D341Med (cell line): ENCODE measurements at places on chromosomes 13 and 19.

- no peak for DNase-seq
These were observed 466.4 kb downstream of the KLF12 start for GRCh38 chr13:73667756-73668155.

GRCh38 chr19:1384478-1385110, 887 bp downstream of the NDUFS7 start:
- no peak for DNase-seq

DNA sequence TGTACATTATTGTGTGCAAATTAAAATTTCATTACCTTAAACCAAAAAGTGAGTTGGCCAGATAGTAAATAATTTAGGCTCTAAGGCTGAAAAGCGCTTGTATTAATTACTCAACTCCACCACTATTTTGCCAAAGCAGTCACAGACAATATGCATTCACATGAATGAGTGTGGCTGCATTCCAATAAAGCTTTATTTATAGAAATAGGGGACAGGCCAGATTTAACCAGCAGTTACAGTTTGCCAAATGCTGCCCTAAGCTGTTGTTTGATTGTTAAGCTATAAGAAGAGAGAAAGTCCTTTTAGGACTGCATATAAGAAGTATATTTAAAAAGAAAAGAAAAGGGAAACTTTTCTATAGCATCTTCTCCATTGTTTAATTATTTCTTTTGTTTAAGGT, 342.6 kb downstream of the ITGBL1 start:
- no peak for DNase-seq

- no peak for DNase-seq
These were observed 1.3 kb downstream of the RAD23A start for GRCh38 chr19:12946731-12947496.

- no peak for DNase-seq
These were observed 327 bp downstream of the PTGER1 start for GRCh38 chr19:14474827-14475226.

DNA sequence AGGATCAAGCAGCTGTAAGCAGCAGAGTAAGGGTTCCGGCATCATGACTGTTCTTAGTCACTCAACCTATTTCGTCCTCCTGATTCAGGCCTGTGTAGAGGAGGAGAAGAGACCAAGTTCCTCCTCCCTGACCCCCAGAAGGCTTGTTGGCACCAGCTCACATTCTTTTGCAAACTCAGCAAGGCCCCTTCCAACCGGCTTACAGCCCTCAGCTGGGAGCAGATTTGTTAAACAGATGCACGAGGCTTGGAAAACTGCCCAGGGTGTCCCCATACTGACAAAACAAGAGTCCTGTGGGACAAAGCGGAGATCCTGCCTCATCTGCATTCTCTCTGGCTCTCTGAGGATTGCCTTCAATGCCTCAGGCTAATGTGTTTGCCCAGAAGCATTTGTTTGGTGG, 113.2 kb upstream of the SOX21 start:
- peak; percentile 64 for DNase-seq

DNA sequence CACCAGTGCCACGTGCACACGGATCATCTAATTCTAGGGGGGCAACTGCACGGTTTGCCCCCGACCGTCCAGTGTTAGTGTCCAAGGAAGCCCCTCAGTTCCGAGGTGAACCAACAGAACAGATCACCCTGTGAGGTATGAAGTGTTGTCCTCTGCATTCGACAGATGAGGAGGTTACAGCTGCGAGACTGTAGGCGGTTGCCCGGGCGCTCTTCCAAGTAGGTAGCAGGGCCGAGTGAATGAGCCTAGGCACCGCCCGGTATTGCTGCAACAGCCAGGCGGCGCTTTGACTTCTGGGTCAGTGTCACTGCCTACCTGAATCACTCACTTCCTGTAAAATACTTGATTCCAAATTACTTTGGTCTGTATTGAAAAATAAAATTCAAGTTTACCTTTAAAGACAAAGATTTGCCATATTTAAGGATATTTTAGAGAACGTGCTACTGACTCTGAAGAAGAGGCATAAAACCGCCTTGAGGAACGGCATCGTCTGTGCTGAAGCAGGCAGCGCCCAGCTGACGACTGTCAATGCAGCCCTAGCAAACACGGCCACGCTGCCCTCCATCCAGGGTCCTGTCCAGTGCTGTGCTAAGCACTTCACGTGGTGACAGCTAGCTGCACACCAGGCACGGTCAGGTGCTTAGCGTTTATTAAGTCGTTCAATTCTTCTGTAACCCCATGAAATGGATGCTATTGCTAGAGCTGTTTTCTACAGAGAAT, 19.3 kb upstream of the RASA3 start:
- no peak for DNase-seq

DNA sequence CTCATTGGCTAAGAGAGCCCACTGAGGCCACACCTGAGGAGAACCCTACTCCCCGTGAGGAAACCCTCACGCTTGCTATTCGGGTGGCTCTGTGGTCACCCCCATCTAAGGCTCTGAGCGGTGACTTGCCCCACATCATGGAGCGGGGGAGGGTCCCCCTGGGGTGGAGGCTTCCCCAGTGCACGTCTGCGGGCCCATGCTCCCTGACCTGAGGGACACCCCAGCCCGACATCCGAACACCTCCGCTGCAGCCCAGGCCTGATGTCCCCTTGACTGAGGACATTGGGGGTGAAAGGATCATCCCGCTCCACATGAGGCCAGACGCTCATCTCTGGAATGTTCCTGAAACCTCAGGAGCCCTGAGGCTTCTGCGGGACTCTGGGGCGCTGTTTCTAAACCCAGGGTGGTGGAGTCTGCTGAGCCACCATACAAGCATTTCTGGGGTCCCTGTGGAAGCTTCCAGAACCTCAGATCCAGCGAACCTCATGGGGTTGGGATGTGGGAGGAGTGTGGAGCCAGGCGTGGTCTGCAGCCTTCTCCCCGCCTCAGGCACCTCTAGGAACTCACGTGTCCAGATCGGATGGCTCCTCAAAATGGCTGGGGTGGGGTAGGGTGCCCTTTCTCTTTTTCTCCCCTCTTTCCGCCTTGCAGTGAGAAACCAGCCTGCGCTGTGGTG, 19.9 kb downstream of the TMED1 start:
- no peak for DNase-seq

DNA sequence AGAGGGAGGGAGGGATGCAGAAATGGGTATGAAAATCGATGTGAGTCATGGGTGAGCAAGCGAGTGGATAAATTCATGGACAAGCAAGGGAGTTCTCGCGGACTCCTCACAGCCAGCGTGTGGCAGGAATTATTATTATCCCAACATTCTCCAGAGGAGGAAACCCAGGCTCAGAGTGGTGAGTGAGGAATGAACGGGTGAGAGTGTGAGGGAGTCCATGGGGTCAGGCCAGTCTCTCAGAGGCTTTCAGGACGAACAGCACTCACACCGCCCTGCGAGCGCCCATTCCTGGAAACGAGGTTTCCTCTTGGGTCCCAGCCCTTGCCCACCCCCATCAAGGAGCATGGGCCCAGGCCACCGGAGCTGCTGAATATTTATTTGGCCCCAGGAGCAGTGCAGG, 6.3 kb upstream of the DNAAF3 start:
- no peak for DNase-seq

DNA sequence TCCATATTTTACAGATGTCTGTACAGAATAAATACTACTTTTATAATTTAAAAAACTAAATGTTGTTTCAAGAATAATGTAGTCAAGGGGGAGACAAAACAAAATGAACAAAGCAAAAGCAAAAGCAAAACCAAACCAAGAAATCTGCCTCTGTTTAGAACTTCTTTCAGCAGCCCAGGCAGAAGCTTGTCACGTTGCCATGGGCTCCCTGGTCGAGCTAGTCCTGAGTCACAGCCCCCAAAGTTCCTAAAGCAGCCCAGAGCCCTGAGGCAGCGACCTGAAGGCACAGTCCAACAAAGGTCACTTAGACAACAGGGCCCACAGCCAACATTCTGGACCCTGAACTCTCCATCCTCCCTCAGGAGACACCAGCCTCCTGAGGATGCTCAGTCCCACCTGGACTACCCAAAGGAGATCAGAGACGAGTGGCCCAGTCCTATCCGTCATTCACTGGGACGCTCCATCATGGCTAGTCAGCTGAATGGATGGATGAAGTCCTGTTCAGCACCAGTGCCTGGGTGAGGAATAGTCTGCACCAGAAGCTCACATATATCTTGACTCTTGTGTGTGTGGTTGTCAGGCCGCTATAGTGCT, 41.7 kb downstream of the SIAH3 start:
- no peak for DNase-seq

- no peak for DNase-seq
These were observed 99.0 kb downstream of the ERCC5 start for GRCh38 chr13:102944821-102945220.

DNA sequence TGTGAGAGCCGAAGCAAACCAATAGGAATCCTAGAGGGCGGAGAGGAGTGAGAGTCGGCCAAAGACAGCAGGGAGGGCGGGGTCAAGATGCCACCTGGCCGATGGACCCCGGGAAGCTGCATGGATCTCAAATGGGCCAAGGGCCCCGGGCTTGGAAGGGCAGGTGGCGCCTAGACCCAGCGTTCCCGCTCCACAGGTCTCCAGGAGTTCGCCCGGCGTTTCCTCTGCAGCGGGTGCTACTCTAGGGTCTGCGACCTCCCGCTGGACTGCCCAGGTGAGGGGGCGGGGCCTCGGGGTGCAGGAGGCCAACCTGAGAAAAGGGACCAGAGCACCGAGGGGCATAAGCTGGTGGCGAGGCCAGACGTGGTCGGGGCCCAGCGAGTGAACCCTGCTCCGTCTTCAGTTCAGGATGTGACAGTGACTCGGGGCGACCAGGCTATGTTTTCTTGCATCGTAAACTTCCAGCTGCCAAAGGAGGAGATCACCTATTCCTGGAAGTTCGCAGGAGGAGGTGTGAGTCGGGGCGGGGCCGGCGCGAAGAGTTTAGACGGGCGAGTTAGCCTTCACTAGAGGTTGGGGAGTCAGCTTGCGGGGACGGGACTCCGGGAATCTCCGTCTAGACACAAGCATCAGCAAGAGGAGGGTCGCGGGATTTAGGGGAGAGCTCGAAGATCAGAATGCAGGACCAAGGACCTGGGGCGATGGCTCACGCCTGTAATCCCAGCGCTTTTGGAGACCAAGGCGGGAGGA, 9.9 kb downstream of the SPACA6 start:
- DNase-seq = no peak

DNA sequence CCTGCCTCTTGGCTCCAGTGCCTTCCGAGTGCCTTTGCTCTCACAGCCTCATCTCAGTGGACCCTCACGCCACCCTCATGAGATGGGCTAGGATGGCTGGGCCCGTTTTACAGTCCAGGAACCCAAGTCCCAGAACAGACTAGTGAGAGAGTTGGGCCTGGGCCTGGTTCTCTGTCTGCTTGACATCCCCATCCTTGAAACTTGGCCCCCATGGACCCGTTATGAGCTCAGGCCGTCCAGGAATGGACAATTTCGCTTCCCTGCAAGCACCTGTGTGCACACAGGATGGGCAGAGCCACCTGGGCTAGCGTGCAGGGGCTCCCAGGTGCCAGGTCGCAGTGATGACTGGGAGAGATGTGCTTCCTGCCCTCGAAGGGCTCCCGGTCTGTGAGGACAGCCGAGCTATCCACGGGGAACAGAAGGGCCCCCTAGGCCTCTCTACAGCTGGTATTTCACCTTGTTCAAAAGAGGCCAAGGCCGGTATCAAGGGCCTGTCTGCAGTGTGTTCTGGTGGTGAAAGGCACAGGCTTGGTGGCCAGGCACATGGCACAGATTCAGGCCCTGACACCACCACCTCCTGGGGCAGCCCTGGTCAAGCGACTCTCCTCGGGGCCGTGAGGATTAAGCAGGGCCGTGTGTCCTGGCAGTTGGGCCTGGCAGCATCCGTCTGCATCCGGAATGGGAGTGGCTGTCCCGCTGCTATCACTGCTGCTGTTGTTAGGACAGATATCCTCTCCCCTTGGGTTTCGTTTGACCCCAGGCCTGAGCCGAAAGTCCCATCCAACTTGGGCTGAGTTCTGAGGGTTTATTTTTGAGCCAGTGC, 38.9 kb downstream of the CAPN12 start:
- DNase-seq = no peak

- DNase-seq = no peak
These were observed 102.7 kb downstream of the ZAR1L start for GRCh38 chr13:32212421-32212820.

GRCh38 chr19:56601375-56601774, 6.3 kb downstream of the ZNF71 start:
- DNase-seq = no peak

DNA sequence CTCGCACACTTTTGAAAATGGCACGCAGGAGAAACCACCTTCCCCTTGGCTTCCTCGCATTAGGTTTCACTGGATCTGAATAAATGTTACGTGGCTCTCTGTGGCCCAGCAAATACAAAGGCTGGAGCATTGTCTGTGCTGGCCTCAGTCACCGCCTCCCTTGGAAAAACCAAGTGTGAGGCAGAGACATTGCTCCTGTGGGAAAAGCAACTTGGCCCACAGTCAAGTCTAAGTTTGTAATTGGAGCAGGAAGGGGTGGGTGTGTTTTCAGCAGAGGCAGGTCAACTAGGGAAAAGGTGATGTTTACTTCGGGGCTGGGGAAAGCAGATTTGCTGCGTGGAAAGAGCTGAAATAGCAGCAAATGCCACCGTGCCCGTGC, 101.6 kb downstream of the IRS2 start:
- DNase-seq = no peak

GRCh38 chr19:45200568-45200967, 22.0 kb downstream of the BLOC1S3 start:
- DNase-seq = no peak

GRCh38 chr19:28899703-28900102, 313.2 kb downstream of the UQCRFS1 start:
- DNase-seq = no peak

- DNase-seq = no peak
These were observed 57.7 kb downstream of the ATP8A2 start for GRCh38 chr13:25429466-25429865.

DNA sequence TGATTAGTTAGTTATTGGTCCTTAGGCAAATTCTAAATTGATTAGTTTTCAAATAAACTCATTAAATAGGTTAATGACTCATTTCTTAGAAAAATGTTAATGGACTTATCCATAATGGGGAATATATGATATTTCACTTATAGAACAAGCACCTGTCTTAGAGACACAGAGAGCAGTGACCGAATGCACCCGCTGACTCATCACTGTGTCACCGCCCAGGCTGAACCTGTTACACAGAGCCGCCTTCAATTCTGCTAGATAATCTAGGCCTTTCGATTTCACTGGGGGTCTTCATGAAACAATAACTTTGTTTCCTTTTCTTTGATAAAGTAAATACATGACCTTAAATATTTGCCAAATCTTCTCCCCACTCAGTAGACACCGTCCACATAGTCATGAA, 13.1 kb downstream of the IRS2 start:
- DNase-seq = no peak

GRCh38 chr13:20658451-20659040, 45.0 kb upstream of the IL17D start:
- no peak for DNase-seq

- peak; percentile 22 for DNase-seq
These were observed 5.1 kb upstream of the KLF2 start for GRCh38 chr19:16319481-16319880.

- DNase-seq = no peak
These were observed 12.3 kb downstream of the ZSWIM4 start for GRCh38 chr19:13807421-13808021.

GRCh38 chr13:30976025-30976424, 43.6 kb downstream of the TEX26 start:
- no peak for DNase-seq

GRCh38 chr19:18644196-18645034, 7.6 kb downstream of the KLHL26 start:
- no peak for DNase-seq
